ENCODE measurements at places on chromosomes 13 and 19.

GRCh38 chr13:44153496-44153895 lies 220.1 kb upstream of the SERP2 start:
- DNase-seq: no peak

DNA sequence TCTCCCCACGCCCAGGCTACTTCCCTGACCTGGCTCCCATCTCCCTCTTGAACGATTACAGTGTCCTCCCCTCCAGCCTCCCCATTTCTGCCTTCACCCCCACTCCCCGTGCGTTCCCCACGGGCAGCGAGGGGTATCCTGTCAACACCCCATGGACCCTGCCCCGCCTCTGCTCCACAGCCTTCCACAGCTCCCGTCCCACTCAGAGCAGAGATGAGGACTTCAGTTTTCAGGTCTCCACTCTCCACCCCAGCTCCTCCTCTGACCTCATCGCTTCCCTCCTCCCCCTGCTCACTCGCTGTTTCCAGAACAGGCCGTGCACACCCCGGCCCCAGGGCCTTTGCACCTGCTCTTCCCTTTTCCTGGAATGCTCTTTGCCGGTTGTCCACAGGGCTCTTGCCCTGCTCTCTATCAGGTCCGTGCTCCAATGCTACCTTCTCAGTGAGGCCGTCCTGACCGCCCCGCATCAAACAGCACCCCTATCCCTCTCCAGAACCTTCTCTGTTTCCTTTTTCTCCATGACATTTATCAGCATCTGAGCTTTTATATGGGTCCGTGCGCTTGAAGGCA lies 15.0 kb downstream of the LRRC4B start:
- no peak for DNase-seq

DNA sequence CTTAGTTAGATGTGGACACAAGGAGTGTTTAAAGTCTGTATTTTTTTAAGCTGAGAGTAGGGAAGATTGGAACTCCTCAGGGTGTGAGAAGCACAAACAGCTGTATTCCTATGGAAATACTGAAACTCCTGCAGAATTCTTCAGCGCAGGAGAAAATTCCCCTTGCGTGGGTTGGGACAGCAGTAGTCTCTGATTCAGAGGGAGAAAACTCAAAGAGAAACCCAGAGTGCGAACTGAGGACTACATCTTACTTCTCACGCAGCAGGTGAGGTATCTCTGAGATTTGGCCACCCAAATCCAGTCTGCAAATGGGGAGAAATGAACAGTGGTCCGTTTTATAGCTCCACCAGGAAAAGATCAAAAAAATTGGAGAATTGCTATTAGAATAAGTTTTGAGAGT lies 60.9 kb downstream of the FRY start:
- no peak for DNase-seq

GRCh38 chr19:32876236-32876918 lies 6.8 kb upstream of the SLC7A9 start:
- DNase-seq: no peak

GRCh38 chr19:39296906-39297305 lies 699 bp downstream of the IFNL1 start:
- DNase-seq: no peak

GRCh38 chr19:1266916-1267476 lies 2.1 kb upstream of the CIRBP start:
- peak; percentile 80 for DNase-seq

GRCh38 chr13:78608252-78608687 lies 4.9 kb upstream of the POU4F1 start:
- no peak for DNase-seq

GRCh38 chr19:970695-971094 lies 13.4 kb upstream of the WDR18 start:
- DNase-seq: peak; percentile 46

GRCh38 chr13:38264363-38265131 lies 85.1 kb upstream of the UFM1 start:
- DNase-seq: no peak

DNA sequence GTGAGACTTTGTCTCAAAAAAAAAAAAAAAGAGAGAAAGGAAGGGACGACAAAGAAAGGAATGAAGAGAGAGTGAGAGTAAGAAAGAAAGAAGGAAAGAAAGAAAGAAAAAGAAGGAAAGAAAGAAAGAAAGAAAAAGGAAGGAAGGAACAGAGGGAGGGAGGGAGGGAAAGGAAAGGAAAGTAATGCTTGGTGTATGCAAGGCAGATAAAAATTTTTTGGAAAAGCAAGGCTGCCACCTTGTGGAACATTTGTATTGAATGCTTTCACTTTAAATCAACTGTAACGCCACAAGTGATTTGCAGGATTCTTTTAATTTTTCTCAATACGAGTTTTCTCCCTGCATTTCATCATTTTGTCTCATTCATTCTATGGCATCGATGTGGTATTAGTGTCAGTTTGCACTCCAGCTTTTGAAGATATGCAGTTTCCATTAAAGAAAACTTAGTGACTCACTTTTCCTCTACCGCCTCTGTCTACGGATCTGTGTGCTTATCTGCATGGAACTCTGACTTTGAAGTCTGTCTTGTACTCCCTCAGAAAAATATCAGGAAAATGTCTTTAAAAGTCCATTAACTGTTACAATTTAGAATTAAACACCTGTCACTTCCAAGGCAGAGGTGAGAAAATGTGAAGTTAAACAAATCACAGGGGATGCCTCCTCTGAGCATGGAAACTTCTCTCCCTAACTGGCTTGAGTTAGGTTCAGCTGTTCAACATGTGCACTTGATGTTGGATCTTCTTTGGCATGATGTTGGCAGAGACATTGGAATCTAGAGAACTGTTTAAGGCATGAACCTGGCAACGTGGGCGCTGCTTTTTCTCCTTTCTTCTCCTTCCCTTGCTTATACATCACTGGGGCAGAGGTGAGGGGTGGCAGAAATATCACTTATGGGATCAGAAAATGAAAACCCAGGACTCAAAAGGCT lies 20.0 kb upstream of the ZDHHC20 start:
- DNase-seq: peak; percentile 51

DNA sequence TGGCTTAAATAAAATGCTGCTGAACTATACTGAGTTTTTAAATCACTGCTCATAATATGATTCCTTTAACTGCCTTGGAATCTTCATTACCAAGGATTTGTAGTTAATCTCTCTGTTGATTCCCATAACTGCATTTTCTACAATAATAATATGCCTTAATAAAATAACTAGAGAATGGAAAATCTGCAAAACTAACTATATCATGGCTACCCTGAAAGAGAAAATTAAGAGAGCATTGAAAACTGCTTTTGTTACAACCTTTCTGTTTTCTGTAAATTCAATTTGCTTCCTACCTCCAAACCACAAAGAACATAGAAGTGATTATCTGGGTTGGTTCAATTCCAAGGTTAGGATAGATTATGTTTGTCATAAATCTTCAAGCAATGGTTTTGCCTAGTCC lies 202.8 kb upstream of the ATXN8OS start:
- no peak for DNase-seq

DNA sequence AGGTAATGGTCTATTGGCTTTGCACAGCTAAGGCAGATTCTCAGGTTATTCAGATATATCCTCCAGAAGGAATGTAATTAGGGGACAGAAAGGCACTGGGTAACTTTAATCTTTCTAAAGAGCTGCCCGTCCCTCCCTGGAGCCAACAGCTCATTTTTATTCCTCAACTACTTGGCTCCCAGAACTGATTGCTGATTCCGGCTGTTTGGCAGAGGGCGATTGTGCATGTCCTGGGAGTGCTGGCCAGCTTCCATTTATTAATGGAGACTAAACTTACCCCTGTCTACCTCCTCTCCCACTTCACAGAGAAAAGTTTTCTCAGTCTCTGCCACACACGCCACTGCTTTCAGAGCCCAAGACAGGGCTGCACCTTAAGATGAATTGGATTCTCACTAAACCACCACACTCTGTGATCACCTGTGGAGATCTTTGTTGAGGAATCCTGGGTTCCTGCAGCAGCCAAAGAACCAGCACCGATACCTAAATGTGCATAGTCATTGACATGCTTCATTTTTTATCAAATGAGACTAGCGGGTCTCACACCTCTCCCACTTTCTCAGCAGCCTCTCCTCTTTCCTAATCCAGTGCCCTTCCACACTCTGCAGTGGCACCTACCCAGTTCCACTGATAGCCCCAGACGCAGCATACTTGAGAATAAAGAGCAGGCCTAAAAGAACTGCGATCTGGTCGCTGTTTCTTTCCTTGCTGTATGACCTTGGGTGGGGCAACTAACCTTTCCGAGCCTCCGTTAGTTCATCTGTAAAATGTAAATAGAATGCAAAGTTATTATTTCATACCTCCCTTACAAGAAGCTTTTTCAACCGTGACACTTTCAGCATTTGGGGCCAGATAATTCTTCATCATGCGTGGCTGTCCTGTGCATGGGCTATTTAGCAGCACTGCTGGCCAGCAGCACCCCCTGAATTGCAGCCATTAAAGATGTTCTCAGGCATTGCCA lies 648.7 kb downstream of the UQCRFS1 start:
- no peak for DNase-seq

DNA sequence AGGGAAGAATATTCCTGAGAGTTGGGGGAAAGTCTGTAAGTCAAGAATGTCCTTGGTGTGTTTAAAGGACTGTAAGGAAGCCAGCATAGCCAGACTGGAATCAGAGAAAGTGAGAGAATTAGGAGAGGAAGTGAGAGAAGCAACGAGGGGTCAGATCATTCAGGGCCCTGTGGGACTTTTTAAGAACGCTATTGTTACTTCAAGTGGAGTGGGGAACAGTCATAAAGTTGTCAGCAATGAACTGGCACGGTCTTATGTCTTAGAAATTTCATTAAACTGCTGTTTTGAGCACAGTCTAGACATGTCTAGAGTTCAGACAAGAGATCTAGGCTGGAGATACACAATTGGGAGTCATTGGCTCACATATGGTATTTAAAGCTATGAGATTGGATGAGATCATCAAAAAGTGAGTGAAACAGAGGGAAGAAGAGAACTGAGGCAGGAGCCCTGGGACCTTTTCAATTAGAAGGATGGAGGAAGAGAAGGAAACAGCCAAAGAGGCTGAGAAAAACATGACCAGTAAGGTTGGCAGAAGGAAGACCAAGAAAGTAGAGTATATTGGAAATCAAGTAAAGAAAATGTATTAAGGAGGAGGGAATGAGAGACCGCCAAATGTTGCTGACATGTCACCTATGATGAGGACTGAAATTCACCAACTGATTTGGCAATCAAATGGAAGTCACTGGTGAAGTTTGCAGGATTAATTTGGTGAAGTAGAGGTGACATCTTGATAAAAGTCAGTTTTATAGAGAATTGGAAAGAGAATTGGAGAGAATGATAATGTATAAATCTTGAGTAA lies 263.5 kb downstream of the GPC5 start:
- DNase-seq: no peak

DNA sequence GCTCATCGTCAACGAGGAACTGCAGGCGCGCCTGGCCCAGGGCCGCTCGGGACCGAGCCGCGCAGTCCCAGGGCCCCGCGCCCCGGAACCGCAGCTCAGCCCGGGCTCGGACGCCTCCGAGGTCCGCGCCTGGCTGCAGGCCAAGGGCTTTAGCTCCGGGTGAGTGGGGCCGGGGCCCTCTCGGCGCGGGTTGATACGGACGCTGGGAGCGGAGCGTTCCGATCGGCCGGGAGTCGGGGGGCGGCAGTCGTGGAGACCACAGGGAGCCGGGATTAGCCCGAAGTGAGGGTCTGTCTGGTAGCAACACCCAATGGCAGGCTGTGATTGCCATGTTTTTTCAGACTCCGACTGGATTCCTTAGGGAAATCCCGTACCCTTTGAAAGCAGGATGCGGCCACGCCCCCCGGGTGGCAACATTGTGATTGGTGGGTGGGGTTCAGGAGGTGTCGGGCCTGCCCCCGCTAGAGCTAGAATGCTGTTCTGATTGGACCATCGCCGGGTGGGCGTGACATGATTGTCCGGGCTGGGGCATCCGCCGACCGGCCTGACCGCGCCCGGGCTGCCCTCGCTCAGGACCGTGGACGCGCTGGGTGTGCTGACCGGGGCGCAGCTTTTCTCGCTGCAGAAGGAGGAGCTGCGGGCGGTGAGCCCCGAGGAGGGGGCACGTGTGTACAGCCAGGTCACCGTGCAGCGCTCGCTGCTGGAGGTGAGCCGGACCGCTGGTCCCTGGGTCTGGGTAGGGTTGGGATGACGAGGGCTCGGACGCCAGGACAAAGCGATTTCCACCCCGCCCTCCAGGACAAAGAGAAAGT lies 11.3 kb downstream of the EPS8L1 start:
- peak; percentile 71 for DNase-seq

DNA sequence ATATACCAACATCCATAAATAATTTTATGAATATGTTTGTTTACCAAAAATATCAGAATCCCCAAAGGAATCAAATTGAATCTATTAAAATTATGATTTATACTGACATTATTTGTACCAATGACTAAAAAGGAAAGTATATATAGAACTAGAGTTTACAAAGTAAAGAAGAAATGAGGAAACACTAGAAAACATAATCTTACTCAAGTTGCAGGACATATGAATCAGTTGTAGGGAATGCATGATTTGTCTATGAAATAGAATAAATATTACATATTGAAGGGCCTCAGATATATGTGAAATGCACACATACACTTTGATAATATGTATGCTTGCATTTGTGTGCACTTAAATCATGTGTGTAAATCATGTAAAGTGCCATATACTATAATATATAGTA lies 1466.4 kb downstream of the EFNB2 start:
- no peak for DNase-seq

GRCh38 chr19:24069905-24070657 lies 16.9 kb upstream of the ZNF254 start:
- DNase-seq: no peak

- no peak for DNase-seq
Measured at GRCh38 chr13:110418944-110419343, 111.9 kb downstream of the COL4A2 start.

- no peak for DNase-seq
Measured at GRCh38 chr13:61138857-61139256, 276.8 kb downstream of the PCDH20 start.

DNA sequence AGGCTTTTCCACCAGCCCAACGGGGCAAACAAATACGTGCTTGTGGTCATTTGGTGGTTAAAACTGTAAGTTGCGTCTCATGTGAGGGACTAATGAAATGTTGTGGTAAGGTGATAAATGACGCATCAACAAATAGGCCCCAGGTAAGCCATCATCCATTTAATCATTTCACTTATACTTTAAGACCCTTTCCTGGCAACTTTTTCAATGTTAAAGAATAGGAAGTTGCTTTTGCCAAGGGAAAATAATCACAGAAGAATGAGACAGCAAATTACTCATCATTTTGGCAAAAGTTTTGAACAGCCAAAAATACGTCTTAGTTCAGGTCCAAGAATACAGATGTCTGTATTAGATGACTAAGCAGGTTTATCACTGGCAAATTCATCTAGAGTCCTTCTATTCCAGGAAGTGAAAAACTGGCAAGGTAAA lies 660.4 kb downstream of the SLITRK1 start:
- DNase-seq: no peak

- DNase-seq: no peak
Measured at GRCh38 chr13:96858133-96858826, 136.0 kb downstream of the OXGR1 start.

GRCh38 chr19:30870876-30871275 lies 478.4 kb downstream of the TSHZ3 start:
- DNase-seq: no peak
